ENCODE measurements at places on chromosomes 2 and 18. TPM values are rescaled to one million over a fixed set of nuclear protein-coding genes. Genes with fewer than 3 reads are reported as not detected.

Gene CCT7
- total RNA-seq = 486 TPM

DNA sequence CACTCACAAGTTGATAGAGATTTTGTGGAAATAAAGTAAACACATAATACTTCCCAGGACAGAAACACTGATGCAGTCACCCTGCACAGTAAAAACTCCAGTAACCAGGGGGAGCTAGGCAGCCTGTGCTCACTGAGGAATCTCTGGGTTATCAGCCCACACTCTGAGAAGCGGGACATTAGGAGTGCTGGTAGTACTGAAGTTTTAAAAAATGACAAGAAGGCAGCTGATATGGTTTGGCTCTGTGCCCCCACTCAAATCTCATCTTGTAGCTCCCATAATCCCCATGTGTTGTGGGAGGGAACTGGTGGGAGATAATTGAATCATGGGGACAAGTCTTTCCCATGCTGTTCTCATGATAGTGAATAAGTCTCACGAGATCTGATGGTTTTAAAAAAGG is 31.4 kb downstream of the KCTD1 start:
- no peak overlapping the region for H3K4me3 ChIP-seq
- no peaks in the 10 kb centered on the region for H3K27me3 ChIP-seq
- H3K4me1 ChIP-seq = peaks cover 2% of the 10 kb centered on the region

Gene PAIP2B
- total RNA-seq = 31.3 TPM

Gene PSTPIP2
- total RNA-seq = 2.4 TPM

Gene SRD5A2
- not detected for total RNA-seq

DNA sequence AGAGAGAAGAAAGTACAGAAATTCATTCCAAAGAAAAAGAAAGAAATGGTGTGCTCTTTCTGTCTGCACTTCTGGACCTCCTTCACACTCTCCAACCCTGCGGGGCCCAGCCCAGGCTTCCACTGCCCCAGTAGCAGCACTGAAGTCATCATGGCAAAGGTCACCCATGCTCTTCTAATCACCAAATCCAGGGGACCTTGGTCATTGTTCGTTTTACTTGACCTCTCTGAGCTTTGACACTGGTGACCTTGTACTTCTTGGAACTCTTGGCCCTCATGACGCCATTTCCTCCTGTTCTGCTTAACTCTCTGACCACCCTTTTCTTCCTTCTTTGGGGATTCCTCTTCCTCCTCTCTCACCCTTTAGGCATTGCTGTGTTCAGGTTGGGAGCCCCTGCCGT is 105.6 kb downstream of the SMAD7 start:
- no peak for DNase-seq
- no peaks in the 10 kb centered on the region for H3K27me3 ChIP-seq
- no peaks in the 10 kb centered on the region for H3K36me3 ChIP-seq
- peaks cover 21% of the 10 kb centered on the region for H3K4me1 ChIP-seq

Data from H1 (cell line).